ENCODE measurements at places on chromosomes 2 and 18.

GRCh38 chr2:201781557-201782051 lies 871 bp upstream of the ALS2 start:
- no peak for DNase-seq

DNA sequence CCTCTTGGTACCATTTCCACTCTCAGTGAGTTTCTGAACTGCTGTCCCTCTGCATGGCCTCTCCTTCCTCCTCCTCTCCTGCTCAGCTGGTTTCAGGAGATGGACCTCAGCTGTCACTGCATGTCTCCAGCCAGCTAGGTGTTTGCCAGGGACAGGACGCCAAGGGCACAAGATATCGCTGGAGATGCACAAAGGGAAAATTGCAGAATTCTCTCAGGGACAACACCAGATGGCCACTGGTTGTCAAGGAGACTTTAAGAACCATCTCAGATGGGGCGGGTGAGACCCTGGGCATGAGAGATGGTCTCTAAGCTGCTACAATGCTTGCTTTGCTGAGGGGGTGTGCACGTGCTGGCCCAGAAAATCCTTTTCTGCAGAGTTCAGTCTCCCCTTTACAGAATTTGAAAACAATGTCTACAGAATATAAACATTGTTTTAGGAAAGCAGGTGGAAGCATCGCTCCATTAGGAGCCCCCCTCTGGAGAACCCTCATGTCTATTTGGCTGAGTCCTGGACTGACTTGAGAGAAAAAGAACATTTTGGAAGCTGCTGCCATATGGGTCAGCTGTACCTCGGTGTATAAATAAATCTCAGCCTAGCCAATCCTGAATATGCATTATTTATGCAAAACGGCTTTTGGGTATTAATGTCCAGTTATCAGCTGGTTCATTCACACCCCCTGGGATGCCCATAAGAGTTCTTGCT lies 57.8 kb upstream of the SPP2 start:
- no peak for DNase-seq

GRCh38 chr18:38305961-38306360 lies 740.4 kb upstream of the CELF4 start:
- DNase-seq: no peak

- no peak for DNase-seq
Observed at GRCh38 chr2:149538138-149538833, 49.3 kb downstream of the MMADHC start.

DNA sequence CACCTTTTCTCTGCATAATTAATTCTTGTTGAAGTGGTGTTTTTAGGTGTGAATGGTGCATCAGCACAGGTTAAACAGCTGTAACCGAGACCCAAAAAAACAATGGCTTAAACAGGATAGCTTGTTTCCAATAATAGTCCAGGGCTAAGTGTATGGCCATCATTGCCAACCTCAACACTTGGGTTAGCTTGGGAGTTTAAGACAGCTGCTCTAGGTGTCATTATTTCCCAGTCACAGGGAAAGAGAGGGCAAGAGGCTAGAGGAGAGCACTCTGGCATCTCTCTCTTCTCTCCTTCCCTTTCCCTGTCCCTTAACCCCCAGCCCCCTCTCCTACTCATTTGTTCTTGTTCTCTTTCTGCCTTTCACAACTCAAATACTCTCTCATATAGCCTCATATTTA lies 21.1 kb downstream of the BIRC6 start:
- no peak for DNase-seq

GRCh38 chr18:55405893-55406406 lies 182.0 kb downstream of the TCF4 start:
- no peak for DNase-seq

Data from GM04504 (cell line).